ENCODE measurements at places on chromosomes 12 and 14.
A peak's percentile ranks its signal among the peaks of the same experiment; 100 is the strongest.

GRCh38 chr14:94174604-94175010 is 485 bp downstream of the PPP4R4 start:
- peak overlapping the region; percentile 69 for H3K4me3 ChIP-seq
- DNase-seq: no peak
- no peak overlapping the region for H3K27ac ChIP-seq
- H3K4me1 ChIP-seq: peaks cover 25% of the 10 kb centered on the region
- H3K36me3 ChIP-seq: no peaks in the 10 kb centered on the region
- no peaks in the 10 kb centered on the region for H3K27me3 ChIP-seq

- peak; percentile 73 for DNase-seq
- no peaks in the 10 kb centered on the region for H3K36me3 ChIP-seq
- no peak overlapping the region for H3K27ac ChIP-seq
- H3K27me3 ChIP-seq: no peaks in the 10 kb centered on the region
- H3K4me1 ChIP-seq: peaks cover 13% of the 10 kb centered on the region
- H3K4me3 ChIP-seq: peak overlapping the region; percentile 30
Observed at GRCh38 chr12:85405781-85406522, 125.9 kb downstream of the ALX1 start.

GRCh38 chr12:6106218-6106617 is 18.3 kb downstream of the VWF start:
- no peaks in the 10 kb centered on the region for H3K4me1 ChIP-seq
- H3K27ac ChIP-seq: no peak overlapping the region
- H3K4me3 ChIP-seq: no peak overlapping the region
- DNase-seq: no peak
- no peaks in the 10 kb centered on the region for H3K27me3 ChIP-seq

GRCh38 chr12:116159175-116159574 is 118.3 kb downstream of the MED13L start:
- H3K27me3 ChIP-seq: no peaks in the 10 kb centered on the region
- H3K27ac ChIP-seq: no peak overlapping the region
- peak; percentile 41 for DNase-seq
- peaks cover 10% of the 10 kb centered on the region for H3K4me1 ChIP-seq
- no peak overlapping the region for H3K4me3 ChIP-seq
- H3K36me3 ChIP-seq: no peaks in the 10 kb centered on the region

DNA sequence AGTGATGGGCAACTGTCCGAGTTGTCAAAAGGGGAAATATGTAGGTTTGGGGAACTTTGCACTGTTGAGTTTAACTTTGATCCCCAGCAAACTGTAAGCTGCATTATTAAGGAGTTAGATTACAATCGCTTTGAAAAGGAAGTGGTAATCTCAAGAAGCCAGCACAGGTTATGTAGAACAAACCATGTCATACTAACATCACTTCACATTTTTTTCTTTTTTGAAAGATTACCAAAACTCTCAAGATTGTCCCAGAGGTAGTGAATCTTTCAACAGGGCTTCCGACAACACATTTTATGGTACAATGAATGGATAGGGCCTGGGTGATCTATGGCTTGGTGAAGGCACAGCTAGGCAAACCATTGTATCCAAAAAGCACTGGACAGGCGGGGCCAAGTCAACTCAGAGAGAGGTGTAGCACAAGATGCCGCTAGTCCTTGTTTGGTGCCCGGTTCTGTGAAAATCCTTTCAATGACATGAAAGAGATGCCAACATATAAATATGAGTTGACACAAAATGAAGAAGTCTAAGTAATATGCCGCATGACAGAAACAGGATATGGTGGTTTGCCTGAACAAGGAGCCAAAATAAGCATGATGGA is 24.3 kb upstream of the PARP11 start:
- H3K27me3 ChIP-seq: peaks cover 15% of the 10 kb centered on the region
- no peaks in the 10 kb centered on the region for H3K36me3 ChIP-seq
- no peak for DNase-seq
- peaks cover 8% of the 10 kb centered on the region for H3K4me1 ChIP-seq
- H3K4me3 ChIP-seq: no peak overlapping the region
- no peak overlapping the region for H3K27ac ChIP-seq

GRCh38 chr12:112788205-112788604 is 3.3 kb upstream of the RPH3A start:
- H3K27ac ChIP-seq: no peak overlapping the region
- no peaks in the 10 kb centered on the region for H3K36me3 ChIP-seq
- H3K4me1 ChIP-seq: no peaks in the 10 kb centered on the region
- DNase-seq: no peak
- no peak overlapping the region for H3K4me3 ChIP-seq

GRCh38 chr14:80954687-80955299 is 628 bp upstream of the TSHR start:
- peak; percentile 75 for DNase-seq
- H3K27me3 ChIP-seq: peaks cover 76% of the 10 kb centered on the region
- no peak overlapping the region for H3K27ac ChIP-seq
- peak overlapping the region; percentile 70 for H3K4me3 ChIP-seq
- H3K36me3 ChIP-seq: no peaks in the 10 kb centered on the region

- peaks cover 9% of the 10 kb centered on the region for H3K4me1 ChIP-seq
- peaks cover 78% of the 10 kb centered on the region for H3K36me3 ChIP-seq
- no peak for DNase-seq
- no peak overlapping the region for H3K4me3 ChIP-seq
- H3K27ac ChIP-seq: no peak overlapping the region
- H3K27me3 ChIP-seq: no peaks in the 10 kb centered on the region
Observed at GRCh38 chr14:103688906-103689902, 26.0 kb downstream of the XRCC3 start.

GRCh38 chr12:87344699-87345098 is 684.5 kb downstream of the C12orf50 start:
- H3K4me1 ChIP-seq: peaks cover 6% of the 10 kb centered on the region
- H3K27ac ChIP-seq: no peak overlapping the region
- no peaks in the 10 kb centered on the region for H3K36me3 ChIP-seq
- peak; percentile 2 for DNase-seq
- H3K4me3 ChIP-seq: no peak overlapping the region

- no peak overlapping the region for H3K27ac ChIP-seq
- DNase-seq: no peak
- H3K4me1 ChIP-seq: no peaks in the 10 kb centered on the region
Observed at GRCh38 chr12:40618636-40619035, 73.6 kb upstream of the CNTN1 start.

- DNase-seq: no peak
- H3K27ac ChIP-seq: no peak overlapping the region
- H3K4me1 ChIP-seq: peaks cover 5% of the 10 kb centered on the region
Observed at GRCh38 chr12:113002155-113002554, 23.8 kb downstream of the OAS2 start.

- H3K27ac ChIP-seq: peak overlapping the region; percentile 88
- H3K27me3 ChIP-seq: no peaks in the 10 kb centered on the region
- peaks cover 5% of the 10 kb centered on the region for H3K36me3 ChIP-seq
- H3K4me3 ChIP-seq: no peak overlapping the region
Observed at GRCh38 chr12:82740129-82741000, 53.7 kb downstream of the TMTC2 start.

- no peak overlapping the region for H3K4me3 ChIP-seq
- no peak overlapping the region for H3K27ac ChIP-seq
- peaks cover 5% of the 10 kb centered on the region for H3K4me1 ChIP-seq
- H3K36me3 ChIP-seq: no peaks in the 10 kb centered on the region
- peak; percentile 27 for DNase-seq
Observed at GRCh38 chr12:3655328-3655900, 97.5 kb downstream of the CRACR2A start.

DNA sequence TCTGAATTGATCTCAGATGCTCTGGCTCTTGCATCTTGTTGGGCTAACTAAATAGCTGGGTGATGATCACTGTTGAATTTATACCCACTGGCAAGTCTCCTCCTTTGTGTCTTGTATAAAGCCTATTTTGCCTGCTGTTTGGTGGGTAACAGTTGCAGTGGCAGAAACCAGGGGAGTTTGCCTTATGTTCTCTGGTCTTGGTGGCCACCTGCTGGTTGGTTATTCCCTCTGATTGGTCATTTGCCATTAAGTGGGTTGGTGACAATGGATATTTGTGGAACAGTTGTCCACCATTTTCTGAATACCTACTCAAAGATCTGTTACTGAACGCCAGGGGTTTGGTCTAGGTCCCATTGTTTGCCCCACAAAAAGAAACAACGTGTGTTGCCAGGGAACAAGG is 52.1 kb downstream of the AVPR1A start:
- no peak overlapping the region for H3K4me3 ChIP-seq
- peaks cover 81% of the 10 kb centered on the region for H3K27me3 ChIP-seq
- no peak for DNase-seq
- H3K27ac ChIP-seq: no peak overlapping the region

GRCh38 chr14:82647088-82647810 is 1113.6 kb upstream of the SEL1L start:
- no peaks in the 10 kb centered on the region for H3K4me1 ChIP-seq
- H3K27ac ChIP-seq: no peak overlapping the region
- H3K27me3 ChIP-seq: no peaks in the 10 kb centered on the region
- no peaks in the 10 kb centered on the region for H3K36me3 ChIP-seq

GRCh38 chr14:104986487-104987164 is 1.0 kb downstream of the CLBA1 start:
- peak overlapping the region; percentile 36 for H3K27ac ChIP-seq
- H3K27me3 ChIP-seq: no peaks in the 10 kb centered on the region
- H3K4me1 ChIP-seq: peaks cover 12% of the 10 kb centered on the region
- DNase-seq: no peak
- H3K4me3 ChIP-seq: peak overlapping the region; percentile 65

- H3K27me3 ChIP-seq: no peaks in the 10 kb centered on the region
- peaks cover 23% of the 10 kb centered on the region for H3K4me1 ChIP-seq
- H3K27ac ChIP-seq: peak overlapping the region; percentile 77
- H3K36me3 ChIP-seq: no peaks in the 10 kb centered on the region
Observed at GRCh38 chr12:57127101-57127725, 1.1 kb upstream of the LRP1 start.

GRCh38 chr14:95314609-95315008 is 5.1 kb downstream of the CLMN start:
- peak overlapping the region; percentile 36 for H3K4me3 ChIP-seq
- H3K27ac ChIP-seq: no peak overlapping the region
- no peaks in the 10 kb centered on the region for H3K27me3 ChIP-seq
- DNase-seq: peak; percentile 93

DNA sequence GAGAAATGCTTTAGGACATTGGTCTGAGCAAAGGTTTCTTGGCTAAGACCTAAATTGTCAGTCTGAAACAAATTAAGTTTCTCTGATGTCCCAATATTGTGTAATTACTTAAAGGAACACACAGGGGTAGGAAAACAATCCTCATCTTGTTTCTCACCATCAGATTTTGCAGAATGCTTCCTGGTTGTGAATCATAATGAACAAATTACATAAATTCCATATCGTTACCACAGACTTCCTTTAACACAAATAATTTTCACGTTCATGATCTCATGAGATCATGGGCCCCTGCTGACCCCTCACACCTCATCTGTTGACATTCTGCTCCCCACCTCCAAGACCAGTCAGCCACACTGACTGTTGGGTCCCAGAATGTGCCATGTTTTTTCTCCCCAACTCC is 194.1 kb downstream of the MON2 start:
- no peaks in the 10 kb centered on the region for H3K27me3 ChIP-seq
- DNase-seq: peak; percentile 57
- H3K27ac ChIP-seq: no peak overlapping the region
- no peaks in the 10 kb centered on the region for H3K36me3 ChIP-seq
- no peak overlapping the region for H3K4me3 ChIP-seq

- no peaks in the 10 kb centered on the region for H3K4me1 ChIP-seq
- no peak overlapping the region for H3K4me3 ChIP-seq
- H3K27me3 ChIP-seq: peaks cover 95% of the 10 kb centered on the region
- DNase-seq: peak; percentile 3
Observed at GRCh38 chr12:113747017-113747416, 219.1 kb downstream of the RBM19 start.

- no peak for DNase-seq
- no peak overlapping the region for H3K27ac ChIP-seq
- no peaks in the 10 kb centered on the region for H3K36me3 ChIP-seq
- H3K27me3 ChIP-seq: peaks cover 80% of the 10 kb centered on the region
- no peak overlapping the region for H3K4me3 ChIP-seq
Observed at GRCh38 chr12:66739940-66740651, 61.2 kb upstream of the GRIP1 start.

DNA sequence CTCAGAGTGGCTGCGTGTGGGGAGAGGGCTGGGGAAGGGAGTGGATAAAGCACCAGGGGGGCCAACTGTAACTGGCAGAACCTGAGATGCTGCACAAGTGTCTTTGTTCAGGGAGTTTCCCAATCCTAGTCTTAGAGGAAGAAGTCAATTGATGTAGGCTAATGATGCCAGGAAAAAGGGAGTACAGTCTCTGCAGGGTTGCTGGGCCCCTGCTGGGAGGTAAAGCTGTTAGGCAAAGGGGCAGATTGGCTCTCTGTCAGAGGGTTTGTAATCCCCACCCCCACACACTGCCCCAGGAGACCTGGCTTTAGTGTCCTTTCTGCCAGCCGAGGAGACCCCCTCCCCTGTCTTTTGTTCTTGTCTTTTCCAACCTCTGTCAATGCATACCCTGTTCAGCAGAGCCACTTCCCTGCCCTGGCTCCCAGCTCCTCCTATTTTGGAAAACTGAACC is 178.4 kb downstream of the KCNA5 start:
- no peak overlapping the region for H3K27ac ChIP-seq
- no peak overlapping the region for H3K4me3 ChIP-seq
- H3K36me3 ChIP-seq: no peaks in the 10 kb centered on the region
- H3K27me3 ChIP-seq: no peaks in the 10 kb centered on the region
- DNase-seq: no peak

DNA sequence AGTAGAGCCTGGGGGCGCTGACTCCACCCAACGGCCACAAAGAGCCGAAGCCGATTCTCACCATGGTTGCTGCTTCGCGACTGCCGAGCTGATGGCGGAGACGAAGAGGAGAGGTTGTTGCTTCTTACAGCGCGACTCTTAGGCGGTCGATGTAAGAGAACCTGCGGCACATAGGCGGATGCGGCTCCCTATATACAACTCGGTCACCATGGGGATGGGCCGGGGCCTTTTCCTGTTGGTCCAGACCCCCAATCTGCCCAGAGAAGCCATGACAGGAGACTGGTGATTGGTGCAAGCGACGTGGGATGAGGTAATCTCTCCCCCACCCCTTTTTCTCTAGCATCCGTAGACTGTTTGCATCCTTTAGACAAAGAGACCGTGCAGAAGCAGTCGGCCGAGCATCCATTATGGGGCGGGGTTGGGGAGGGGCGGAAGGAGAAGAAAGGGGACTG is at the start of gene TUBA1A:
TSS of gene TUBA1A (minus strand) at position 165 of the 452 bp plus-strand sequence. CDS start at position 64, 101 bp downstream.
- peaks cover 12% of the 10 kb centered on the region for H3K4me1 ChIP-seq
- peak; percentile 68 for DNase-seq
- H3K36me3 ChIP-seq: peaks cover 12% of the 10 kb centered on the region
- peaks cover 22% of the 10 kb centered on the region for H3K27me3 ChIP-seq

- peaks cover 37% of the 10 kb centered on the region for H3K27me3 ChIP-seq
- H3K4me1 ChIP-seq: no peaks in the 10 kb centered on the region
- H3K27ac ChIP-seq: no peak overlapping the region
Observed at GRCh38 chr14:78721756-78722480, 551.7 kb downstream of the NRXN3 start.

DNA sequence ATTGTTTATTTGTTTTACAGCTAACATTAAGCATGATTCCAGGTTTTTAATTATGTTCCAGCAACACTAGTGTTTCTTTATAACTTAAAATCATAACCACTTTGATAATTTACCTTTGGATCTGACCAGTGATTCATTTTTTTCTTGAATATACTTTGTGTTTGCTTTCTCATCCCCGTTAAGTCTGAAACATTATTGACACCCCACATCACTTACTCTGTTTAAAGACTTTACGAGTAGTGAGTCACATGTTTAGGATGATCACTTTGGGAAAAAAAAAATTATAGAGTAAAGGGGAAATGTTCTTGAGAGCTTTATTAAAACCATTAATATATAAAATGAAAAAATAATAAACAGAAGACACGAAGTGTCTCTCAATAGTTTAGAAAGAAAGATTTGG is 132.2 kb downstream of the MON2 start:
- H3K27me3 ChIP-seq: no peaks in the 10 kb centered on the region
- H3K4me1 ChIP-seq: peaks cover 9% of the 10 kb centered on the region
- H3K27ac ChIP-seq: no peak overlapping the region

- H3K4me3 ChIP-seq: no peak overlapping the region
- no peaks in the 10 kb centered on the region for H3K4me1 ChIP-seq
- DNase-seq: no peak
- H3K27ac ChIP-seq: no peak overlapping the region
- peaks cover 48% of the 10 kb centered on the region for H3K27me3 ChIP-seq
Observed at GRCh38 chr12:115485503-115485902, 792.0 kb downstream of the MED13L start.

Measured in MCF 10A (cell line).